ENCODE measurements at places on chromosomes 6 and 20.

DNA sequence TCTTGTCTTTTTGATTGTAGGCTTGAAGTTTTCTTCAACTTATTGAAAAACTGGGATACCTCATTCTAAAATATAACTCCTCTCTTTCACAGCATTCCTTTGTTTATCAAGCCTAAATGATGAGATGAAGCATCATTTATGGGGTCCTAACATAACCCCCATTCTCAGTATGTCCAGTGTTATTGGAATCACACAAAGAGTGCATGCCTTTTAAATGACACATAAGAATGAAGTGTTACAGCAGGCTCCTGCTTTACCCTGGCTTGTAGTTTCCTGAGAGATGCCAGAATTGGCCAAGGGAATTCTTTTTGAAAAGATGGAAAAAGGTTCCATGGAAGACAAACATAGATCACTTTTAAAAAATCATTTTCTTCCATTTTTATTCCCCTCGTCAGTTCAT lies 502.4 kb downstream of the BCKDHB start:
- DNase-seq, result no peak

- no peak for DNase-seq
These were observed 69.2 kb upstream of the CST7 start for GRCh38 chr20:24879875-24880274.

GRCh38 chr20:47951521-47951971 lies 166.3 kb upstream of the SULF2 start:
- no peak for DNase-seq

- DNase-seq, result no peak
These were observed 2.8 kb upstream of the RNF24 start for GRCh38 chr20:4018023-4018748.
